ENCODE measurements at places on chromosomes 11 and 22.
A peak's percentile ranks its signal among the peaks of the same experiment; 100 is the strongest.

GRCh38 chr22:45861259-45861658 is 115.7 kb downstream of the WNT7B start:
- no peak for DNase-seq

DNA sequence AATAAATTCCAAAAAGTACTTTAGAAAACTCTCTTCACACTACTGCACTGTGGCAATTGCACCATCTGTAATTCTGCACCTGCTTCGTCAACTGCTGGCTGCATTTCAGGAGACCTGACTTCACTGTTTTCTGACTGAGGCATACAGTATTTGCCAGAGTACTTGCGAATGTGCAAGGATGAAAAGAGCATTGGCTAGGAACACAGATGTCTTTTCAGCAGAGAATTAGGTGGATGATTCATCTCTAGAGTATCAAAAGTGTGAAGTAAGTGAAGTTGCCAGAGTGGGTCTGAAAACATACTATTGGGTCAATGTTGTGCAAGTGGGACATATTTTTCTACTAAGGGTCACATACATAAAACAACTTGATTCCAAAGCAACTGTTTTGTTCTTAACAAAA is 427.5 kb upstream of the CCDC90B start:
- no peak for DNase-seq

DNA sequence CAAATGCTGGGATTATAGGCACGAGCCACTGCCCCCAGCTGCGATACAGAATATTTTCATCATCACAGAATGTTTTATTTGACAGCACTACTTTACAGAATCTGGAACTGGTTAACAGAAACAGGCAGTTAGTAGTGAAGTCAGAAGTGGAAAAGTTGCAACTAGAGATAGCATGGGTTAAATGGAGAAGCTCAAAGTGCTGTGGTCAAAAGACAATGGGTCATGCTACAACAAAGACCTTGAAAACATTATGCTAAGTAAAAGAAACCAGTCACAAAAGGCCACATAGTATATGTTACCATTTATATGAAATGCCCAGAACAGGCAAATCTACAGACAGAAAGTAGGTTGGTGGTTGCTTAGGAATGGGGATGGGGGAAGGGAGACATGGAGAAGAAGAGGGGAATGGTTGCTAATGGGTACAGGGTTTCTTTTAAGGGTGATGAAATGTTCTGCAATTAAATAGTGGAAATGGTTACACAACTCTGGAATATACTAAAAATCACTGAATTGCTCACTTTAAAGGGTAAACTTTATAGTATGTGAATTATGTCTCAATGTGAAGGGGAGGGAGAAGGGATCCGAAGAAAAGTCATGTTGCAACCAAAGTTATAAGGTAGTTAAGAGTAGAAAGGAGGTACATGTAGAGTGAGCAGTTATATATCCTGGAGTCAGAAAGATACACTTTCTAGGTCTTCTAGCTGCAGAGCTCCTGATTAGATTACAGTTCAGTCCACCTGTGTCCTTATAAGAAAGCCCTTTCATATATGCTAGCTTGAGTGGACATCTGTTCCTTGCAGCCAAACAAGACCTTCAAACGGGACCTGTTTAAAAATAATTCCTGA is 46.3 kb upstream of the RAPSN start:
- DNase-seq, result no peak

GRCh38 chr22:29787371-29787980 is 20.3 kb downstream of the UQCR10 start:
- DNase-seq, result no peak

GRCh38 chr11:69562816-69563215 is 78.1 kb upstream of the CCND1 start:
- no peak for DNase-seq

GRCh38 chr22:42642806-42643633 is 2.6 kb upstream of the ATP5MGL start:
- no peak for DNase-seq

GRCh38 chr11:114310095-114310494 is 13.9 kb downstream of the NNMT start:
- DNase-seq, result no peak

DNA sequence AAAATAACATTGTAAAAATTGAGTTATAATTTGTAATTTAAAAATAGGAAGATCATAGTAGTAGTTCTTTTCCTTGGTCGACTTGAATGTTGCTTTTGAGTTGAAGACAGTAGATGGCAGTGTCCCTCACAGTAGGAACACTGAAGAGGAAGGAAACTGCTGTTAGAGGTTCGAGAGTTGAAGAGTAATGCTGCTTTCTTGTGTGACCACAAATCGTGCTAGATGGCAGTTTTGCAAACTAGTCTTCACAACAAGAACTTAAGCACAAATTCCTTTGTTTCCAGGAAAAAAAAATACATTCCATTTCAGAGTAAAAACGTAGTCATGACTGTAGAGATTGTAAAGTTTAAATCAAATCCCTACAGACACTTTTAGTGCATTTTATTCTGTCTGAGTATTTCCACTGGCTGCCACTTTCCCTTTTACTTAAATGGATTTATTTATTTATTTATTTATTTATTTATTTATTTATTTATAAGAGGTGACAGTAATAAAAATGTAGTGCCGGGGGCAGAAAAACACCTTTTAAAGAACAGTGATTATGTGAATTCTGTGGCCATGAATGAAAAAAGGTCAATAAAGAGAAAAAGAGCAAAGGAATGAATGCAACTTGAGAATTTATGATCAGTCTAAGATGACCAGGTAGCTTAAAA is 54.6 kb downstream of the SPECC1L start:
- peak; percentile 5 for DNase-seq
